ENCODE measurements at places on chromosomes 5 and 9.

- DNase-seq = no peak
These were observed 57.2 kb downstream of the MEF2C start for GRCh38 chr5:88825584-88826315.

DNA sequence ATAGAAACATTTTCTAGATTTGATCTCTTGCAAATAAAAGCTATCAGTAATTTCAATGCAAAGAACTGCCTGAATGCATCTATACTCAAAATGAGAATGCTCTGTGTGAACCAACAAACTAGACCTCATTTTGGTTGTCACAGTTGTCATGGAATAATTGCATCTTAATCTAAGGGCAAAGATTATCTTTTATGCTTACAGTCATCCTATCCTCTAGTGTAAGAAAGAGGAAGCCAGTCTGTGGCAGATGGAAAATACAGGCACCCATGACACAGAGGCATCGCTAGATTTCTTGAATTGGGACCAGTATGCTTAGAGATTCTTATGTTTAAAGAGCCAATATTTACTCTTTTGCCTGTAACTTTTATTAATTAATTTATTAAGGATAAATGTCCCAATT lies 95.0 kb downstream of the MACIR start:
- no peak for DNase-seq

DNA sequence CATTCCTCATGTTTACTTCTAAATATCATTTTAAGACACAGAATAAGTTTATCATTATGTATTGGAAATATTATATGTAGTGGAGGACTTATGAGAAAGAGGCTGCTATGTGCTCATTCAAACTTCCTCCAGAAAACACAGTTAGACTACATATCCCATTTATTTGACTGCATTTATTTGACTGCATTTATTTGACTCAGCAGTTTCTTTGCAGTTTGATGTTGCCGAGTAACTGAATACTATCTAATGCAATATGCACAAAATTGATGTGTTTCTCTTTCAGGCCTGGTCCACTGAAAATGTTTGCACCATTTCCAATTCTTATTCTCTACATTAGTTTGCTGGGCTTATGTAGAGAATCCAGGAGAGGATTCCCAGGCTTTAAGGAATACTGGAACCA lies 89.9 kb upstream of the FBN2 start:
- DNase-seq = no peak

- peak; percentile 28 for DNase-seq
These were observed 513.9 kb downstream of the CTNND2 start for GRCh38 chr5:11390291-11390767.

GRCh38 chr9:118940473-118940872 lies 428.8 kb downstream of the BRINP1 start:
- DNase-seq = no peak

- no peak for DNase-seq
These were observed 1075.0 kb downstream of the CDH9 start for GRCh38 chr5:25963251-25964008.

DNA sequence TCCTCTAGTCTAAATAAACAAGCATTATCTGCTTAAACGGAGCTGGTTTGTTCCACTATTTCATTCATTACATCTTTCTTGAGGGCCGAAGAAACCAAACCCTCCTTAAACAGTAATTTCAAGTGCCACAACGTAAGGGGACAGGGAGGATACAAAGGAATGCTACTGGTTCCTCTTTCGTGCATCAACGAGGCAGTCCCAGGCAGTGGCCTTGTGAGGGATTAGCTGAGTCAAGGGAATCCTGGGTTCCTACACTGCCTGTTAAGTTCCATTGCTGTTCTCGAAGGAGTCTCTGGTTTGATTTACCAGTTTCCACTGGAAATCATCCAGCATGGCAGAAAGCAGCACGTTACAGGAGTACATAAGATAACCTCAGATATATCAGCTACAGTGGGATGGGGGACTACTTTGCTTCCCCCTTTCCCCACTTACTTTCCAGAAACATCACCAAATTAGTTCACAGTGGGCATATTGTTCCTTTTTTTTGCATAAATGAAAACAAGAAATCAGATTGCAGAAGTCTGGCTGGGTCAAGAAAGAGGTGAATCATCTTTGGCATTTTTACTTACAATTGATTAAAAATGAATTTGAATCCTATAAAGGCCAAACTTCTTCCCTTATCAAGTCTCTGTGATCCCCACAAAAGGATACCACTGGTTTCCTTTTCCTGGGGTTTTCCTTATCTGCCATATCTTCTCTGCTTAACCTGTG lies 2.5 kb upstream of the RANBP3L start:
- no peak for DNase-seq

GRCh38 chr5:111572561-111572960 lies 60.2 kb upstream of the STARD4 start:
- DNase-seq = no peak

DNA sequence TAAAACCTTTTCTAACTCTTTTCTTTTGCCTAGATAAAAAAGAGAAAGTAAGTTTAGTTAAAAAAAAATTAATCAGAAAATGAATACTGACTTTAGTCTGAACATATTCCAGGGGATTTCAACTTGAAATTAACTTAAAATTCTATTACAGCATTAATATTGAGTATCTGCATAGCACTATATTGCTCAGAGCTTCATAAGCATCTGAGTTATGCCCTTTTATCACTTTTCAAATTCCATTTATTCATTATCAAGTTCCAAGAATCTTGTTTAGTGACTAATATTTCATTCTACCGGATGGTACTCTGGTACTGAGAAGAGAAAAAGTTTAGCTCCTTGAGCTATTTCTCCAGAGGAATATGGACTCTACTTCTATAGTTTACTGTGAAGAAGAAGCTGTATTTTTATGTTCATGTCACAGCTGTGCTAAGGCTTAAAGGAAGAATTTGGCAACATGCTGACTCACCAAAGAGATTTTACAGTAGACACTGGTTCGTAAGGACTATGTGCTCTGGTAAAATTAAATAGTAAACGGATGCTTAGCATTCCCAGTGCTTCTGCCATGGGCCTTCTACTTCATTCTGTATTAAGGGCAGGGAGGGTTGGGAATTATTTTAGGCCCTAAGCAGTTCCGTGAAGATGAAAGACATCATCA lies 285.2 kb upstream of the SEMA6A start:
- no peak for DNase-seq

DNA sequence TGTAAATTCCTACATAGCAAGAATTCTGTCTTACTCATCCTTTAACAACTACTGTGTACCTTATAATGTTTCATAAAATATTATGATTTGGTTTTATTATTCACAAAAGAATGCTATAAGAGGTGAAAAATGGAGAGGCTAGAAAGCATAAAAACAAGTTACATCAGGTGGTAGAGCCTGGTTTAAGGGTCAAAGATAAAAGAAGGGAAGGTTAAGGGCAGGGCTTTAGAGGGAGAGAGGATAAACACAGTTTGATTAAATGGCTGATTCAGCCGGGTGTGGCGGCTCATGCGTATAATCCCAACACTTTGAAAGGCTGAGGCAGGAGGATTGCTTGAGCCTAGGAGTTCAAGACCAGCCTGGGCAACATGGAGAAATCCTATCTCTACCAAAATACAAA lies 40.4 kb upstream of the HSPB3 start:
- no peak for DNase-seq

DNA sequence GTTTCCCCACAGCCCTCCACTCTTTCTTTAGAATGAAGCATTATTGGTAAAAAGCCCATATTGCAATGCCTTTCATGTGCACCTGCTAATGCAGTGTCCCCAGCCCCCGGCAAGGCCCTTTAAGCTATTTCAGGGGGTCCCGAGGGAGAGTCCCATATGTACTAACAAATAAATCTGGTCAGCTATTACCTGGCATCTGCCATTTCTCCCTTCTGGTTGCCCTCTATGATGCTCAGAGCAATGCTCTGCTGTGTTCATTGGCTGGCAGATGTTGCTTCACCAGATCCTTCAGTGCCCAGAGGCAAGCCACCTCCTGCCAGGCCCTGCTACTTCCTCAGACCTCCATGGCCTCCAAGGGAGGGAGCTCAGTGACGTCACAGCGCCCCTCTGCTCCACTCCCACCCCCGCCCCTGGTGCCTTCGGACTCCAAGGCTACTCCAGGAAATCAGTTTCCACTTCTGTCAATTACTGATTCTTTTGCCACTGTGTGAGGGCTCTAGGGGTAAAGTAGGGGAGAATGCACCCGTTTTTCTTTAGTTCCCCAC lies 201.1 kb upstream of the GLRA1 start:
- no peak for DNase-seq

DNA sequence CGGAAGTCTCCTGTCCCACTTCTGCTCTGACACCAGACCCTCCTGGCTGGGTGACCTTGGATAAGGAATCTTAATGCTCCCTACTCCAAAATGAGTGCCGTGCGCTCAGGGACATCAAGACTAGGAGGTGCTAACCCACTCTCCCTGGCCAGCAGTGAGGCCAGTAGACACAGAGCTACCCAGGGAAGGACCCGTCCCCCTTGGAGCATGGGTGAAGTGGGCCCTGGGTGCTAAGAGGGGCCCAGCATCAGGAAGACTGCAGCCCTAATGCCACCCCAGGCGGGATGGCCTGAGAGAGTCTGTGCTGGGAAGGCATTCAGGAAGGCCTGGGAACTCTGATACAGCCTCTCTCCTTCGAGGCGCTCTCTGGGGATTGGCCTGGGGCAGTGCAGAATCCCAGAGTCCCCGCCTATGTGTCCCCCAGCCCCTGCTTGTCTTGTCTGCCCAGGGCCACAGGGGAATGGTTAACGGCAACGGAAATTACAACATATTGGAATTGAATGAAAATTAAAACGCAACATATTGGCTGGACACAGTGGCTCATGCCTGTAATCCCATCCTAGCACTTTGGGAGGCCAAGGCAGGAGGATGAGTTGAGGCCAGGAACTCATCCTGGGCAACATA lies 29.7 kb upstream of the RNU6ATAC start:
- DNase-seq = no peak

DNA sequence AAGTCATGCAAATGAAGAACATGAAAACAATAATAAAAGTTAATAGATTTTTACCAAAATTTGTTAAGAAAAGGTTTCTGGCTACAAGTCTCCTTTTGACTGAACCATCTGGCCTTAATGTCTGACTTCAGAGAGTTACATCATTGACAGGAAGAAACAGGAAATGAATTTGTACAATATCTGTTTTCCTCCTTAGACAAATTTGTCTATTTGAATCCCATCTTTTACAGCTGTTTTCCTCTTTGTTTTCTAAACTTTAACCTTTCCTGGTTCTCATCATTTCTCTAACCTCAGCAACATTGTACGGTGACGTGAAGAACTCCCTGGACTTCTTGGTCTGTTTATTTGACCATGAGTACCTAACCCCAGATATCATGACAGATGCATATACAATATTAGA lies 567.5 kb upstream of the RIOK2 start:
- DNase-seq = no peak

DNA sequence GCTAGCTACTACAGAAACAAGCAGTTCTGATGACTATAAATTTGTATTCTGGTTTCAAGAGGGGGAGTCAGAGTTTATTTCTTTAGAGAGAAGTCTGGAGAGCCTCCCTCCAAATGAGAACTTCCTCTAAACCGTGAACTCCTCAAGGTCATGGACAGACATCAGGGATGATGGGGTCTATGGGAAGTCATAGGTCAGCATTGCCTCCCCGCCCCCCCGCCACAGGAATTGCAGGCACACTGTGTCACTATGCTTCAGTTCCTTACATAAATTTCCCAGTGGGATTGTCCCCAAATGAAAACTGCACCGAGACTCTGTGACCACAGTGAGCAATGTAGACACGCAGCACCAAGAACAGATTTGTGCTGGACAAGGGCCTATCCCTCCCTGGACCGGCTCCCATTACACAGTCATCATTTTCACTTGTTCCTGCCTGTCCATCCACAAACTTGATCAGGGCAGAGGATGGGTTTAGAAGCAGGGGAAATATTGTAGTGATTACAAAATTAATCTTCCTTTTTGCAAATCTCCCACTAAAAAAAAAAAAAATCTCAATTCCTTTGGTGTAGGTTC lies 300.3 kb downstream of the EFNA5 start:
- DNase-seq = no peak

GRCh38 chr5:172115541-172115982 lies 72.5 kb downstream of the STK10 start:
- no peak for DNase-seq

GRCh38 chr5:135140446-135141204 lies 106.6 kb upstream of the PITX1 start:
- DNase-seq = no peak

DNA sequence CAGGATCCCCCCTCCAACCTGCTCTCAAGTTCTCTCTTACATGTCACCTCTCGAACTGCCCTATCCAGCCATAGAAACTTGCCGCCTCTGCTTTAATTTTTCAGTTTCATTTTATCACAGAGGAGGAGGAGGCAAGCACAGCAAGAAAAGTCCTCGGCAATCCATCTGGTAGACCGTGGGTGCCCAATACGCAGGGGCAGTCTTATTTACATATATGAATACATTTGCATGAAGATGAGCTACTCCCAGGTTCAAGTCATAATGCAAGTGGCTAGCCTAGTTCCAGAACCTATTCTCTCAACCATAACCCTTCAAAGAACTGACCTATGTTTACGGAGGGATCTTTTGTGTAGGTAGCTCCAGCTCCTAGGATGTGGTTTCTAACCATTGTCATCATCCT lies 223.2 kb upstream of the PANK3 start:
- no peak for DNase-seq
